ENCODE measurements at places on chromosomes 13 and 19. TPM values are rescaled to one million over a fixed set of nuclear protein-coding genes. Genes with fewer than 3 reads are reported as not detected.
A peak's percentile ranks its signal among the peaks of the same experiment; 100 is the strongest.

- no peak for DNase-seq
These were observed 26.5 kb downstream of the NUMBL start for GRCh38 chr19:40663695-40664692.

DNA sequence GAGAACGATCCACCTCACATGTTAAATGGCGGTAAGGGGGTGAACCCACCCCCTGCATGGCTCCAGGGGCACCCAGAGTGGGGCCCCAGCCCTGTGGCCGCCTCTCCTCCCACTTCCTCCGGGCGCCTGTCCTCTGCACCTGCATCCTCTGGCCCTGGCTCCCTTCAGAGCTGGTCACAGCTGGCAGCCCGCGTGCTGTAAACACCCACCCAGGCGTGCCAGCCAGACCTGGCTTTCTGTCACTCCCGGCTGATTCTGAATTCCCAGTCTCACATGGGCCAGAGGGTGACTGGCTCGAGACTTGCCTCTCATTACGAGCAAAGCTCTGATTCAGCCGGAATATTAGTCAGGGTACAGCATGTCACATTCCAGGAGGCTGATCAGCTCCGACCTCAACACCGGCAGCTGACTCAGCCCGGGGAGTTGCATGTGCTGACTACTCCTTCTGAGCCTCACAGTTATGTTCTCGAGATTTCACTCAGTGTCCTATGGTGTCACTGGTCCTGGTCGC is 75.1 kb downstream of the GNG7 start:
- peak; percentile 88 for DNase-seq

DNA sequence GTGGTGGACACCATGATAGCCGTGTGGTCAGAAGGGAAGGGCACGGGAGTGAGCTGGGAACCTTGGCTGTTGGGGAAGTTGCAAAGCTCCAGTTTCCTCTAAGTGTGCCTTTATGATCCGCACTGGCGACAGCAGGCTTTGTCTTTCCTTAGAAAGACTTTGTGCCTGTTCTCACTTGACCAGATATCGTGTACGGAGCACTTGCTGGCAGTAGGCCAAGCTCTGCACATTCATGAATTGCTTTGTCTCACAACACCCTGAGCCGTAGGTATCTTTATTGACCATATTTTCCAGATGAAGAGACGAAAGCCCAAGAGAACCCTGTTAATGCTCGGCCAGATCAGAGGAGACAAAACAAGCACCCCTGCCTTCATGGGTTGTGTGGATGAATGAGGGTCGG is 15.1 kb downstream of the CUL4A start:
- no peak for DNase-seq

Gene DAND5
- not detected for total RNA-seq

DNA sequence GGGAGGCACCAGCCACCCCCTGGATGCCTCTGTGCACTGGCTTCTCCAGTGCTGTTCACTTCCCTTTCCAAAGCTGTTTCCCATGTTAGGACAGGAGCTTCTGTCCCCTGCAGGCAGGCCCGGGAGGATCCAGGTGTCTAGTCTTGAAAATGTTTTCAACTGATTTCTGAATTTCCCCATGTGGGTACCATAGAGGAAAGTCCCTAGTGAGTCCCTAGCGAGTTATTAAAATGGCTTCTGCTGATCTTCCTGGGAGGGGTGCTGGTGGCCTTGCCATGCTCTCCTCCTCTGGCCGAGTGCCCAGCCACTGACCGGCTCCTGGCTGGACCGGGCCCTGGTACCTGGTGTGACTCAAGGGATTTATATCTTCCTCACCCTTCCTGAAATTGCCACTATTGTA is 5.2 kb upstream of the ANKRD10 start:
- DNase-seq: no peak

Gene CERS1
- total RNA-seq: 23.4 TPM

GRCh38 chr13:33994198-33994597 is 176.2 kb downstream of the RFC3 start:
- no peak for DNase-seq

DNA sequence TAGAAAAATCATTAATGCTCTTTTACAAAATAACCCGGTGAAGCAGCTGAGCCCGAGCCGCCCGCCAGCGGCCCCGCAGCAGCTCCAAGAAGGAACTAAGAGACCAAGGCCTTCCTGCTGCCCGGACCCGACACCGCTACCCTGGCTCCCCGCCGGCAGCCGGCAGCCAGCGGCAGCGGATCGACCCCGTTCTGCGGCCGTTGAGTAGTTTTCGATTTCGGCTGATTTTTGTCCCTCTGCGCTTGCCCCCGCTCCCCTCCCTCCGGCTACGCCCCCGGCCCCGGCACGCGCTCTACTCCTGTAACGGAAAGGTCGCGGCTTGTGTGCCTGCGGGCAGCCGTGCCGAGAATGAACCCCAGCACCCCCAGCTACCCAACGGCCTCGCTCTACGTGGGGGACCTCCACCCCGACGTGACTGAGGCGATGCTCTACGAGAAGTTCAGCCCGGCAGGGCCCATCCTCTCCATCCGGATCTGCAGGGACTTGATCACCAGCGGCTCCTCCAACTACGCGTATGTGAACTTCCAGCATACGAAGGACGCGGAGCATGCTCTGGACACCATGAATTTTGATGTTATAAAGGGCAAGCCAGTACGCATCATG is at the start of gene PABPC3:
Gene PABPC3, plus strand, starts transcription at position 286 of the 603 bp plus-strand sequence. Its CDS starts 63 bp downstream, at position 349.
- DNase-seq: no peak

GRCh38 chr19:50750010-50750409 is 20.3 kb upstream of the GPR32 start:
- no peak for DNase-seq

DNA sequence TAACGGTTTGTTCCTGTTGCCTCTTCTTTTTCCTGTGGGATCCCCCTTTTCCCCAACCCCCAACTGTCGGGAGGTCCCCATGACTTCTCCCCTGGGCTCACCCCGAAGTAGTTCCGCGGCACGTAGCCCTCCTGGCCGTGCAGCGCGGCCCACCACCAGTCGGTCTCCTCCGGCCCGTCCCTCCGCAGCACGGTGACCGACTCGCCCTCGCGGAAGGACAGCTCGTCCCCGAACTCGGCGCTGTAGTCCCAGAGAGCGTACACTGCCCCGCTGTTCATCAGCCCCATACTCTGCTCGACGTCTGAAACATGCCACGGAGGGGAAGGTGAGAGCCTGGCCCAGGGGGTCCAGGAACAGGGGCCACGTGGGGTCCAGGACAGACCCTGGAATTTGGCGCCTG is 12.1 kb upstream of the ERCC2 start:
- no peak for DNase-seq

DNA sequence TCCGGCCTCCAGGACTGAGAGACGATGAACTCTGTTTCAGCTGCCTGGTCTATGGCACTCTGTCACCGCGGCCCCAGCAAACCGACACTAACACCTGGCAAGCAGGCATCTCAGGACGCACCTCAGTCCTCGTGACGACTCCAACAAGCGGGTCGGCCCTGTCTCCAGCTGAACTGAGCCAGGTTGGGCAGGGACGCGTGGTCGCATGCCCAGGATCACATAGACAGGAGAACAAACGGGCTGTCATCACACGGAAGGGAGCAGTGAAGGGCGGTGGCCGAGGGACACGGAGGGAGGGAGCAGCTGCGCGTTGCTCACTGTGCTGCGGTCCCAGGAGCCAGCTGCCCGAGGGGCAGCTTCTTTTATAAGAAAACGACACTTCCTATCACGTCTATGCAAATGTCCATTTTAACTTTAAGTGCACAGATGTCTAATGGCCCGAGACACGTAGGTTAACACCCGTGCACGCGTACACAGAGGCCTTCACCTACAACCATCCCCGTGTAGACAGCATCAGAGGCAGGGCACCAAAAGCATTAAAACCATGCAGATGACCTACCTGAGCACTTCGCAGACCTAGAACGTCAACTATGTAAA is 8.9 kb downstream of the SGTA start:
- DNase-seq: no peak

DNA sequence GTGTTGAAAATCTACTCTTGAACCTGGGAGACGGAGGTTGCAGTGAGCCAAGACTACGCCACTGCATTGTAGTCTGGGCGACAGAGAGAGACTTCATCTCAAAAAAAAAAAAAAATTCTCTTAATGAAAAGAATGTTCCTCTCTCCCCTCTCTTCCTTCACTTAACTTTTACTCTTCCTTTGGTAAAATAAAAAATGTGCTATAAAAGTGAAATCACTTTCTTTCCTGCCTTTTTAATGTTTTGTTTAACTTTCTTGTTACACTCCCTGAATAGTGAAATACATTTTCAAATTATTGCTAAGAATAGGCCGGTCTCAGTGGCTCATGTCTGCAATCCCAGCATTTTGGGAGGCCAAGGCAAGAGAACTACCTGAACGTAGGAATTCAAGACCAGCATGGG is 86.5 kb downstream of the DACH1 start:
- DNase-seq: no peak

DNA sequence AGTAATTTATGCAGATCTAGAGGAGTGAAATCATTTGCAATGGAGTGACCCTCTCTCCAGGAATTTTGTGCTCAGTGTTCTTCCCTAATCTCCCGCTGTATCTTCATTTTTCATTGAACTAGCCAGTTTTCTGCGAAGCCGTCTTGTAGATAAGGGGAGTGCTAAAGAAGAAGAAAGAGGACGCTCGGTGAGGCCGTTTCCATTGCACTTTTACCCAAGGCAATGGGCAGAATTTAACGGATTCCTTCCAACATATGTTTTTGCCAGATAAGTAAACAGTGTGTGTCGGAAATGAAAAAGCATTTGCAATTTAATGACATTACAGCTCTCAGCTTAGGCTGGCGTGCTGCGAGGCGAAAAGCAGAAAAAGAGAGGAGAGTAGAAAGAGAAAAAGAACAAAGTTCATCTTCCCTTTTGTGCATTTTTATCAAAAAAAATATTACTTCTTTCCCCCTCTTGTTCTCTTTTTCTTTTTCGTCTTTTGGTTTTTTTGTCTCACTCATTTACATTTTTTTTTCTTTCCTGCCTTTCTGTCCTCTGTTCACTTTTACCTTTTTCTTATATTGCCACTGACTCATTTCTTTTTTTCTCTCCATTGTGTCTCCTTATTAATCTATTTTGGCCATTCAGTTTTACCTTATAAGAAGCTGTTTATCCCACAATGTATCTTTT is 49.9 kb downstream of the SOX21 start:
- DNase-seq: no peak

Gene ZNF729
- not detected for total RNA-seq

Gene C19orf18
- not detected for total RNA-seq

DNA sequence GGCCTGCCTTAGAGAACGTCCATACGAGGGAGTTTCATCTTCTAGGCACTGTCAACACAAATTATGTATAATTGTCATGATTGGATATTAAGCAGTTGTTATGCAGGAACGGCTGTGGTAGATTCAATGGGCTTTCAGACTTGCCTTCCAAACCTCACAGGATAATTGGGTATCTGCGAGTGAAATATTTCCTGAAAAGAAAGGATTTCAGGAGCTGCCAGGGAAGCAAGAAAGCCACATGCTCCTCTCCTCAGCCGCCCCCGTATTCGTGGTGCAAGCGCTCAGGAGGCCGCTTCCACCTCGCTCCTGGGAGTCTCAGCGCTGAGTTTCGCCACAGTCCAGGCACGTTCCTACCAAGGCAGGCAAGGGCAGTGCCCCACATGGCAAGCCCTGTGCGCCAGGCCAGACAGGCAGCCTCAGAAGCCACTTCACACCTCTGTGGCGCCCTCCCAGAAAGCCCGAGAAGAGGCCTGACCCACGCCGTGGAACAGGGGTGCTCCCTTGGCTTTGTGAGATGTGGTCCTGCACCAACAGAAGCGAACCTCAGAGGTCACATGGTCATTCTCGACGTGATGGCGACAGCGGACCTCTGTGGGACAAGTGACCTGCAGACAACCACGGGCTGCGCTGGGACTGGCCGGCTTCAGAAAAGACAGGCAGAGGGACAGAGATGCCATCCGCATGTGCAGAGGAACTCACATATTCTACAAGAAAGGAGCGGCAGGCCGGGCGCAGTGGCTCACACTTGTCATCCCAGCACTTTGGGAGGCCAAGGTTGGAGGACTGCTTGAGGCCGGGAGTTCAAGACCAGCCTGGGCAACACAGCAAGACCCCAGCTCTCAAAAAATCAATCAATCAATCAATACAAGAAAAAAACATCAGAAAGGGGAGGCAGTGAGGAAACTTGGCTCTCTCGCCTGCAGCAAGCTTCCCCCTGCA is 41.4 kb downstream of the CEBPG start:
- DNase-seq: peak; percentile 45

Gene ALKBH6
- total RNA-seq: 5.3 TPM

DNA sequence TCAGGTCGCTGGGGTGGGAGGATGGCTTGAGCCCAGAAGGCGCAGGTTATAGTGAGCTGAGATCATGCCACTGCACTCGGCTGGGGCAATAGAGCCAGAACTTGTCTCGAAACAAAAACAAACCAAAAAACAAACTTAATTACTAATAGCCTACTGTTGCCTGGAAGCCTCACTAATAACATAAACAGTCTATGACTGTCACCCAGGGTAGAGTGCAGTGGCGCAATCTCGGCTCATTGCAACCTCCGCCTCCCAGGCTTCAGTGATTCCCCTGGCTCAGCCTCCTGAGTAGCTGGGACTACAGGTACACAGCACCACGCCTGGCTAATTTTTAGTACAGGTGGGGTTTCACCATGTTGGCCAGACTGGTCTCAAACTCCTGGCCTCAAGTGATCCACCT is 18.0 kb downstream of the CATSPERD start:
- no peak for DNase-seq

Gene SHKBP1
- total RNA-seq: 4.1 TPM

DNA sequence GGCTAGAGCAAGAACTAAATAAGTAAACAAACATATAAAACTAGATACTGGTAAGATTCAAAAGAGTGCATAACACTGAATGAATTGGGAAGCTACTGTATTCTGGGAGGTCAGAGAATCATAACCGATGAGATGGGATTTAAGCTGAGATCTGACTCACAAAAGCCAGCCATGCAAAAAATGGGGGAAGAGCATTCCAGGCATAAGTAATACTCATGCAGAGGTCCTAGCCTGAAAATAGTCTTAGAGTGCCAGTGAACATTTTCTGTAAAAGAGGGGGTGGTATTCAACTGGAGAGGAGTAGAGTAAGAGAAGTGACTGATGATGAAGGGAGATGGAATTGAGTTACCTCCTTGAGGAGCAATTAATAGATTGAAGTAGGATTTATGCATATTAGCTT is 872.0 kb upstream of the GPC6 start:
- no peak for DNase-seq

DNA sequence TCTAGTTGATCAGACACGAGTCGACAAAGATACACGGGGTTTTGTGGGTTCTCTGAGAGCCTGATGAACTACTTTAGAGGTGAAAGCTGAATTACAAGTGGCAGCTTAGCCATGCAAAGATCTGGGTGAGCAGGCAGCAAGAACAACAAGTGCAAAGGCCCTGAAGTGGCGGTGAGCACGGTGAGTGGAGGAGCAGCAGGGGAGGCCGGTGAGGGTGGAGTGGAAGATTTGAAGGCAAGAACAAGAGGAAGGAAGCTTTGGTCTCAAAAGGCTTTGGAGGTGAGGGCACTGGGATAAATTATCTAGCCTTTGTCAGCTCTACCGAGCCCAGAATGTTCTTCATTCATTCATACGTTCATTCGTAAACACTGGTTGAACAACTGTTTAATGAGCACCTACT is 1.4 kb downstream of the ZNF865 start:
- no peak for DNase-seq

DNA sequence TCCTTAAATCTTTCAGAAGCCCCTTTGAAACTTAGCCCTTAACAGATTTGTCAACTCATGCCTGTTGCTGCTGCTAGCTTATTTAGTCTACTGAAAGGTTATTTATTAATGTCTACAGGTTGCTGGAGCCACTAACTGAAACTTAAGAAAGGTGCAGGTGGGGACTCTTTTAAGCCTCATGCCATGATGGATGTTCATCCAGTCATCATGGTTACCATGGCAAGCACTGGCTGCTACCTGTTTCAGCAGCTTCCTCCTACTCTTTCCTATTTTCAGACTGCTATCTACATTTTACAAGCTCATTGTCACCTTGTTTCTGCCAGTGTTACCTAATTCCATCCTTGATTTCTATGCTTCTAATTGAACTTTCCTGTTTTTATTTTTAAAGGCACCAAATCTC is 27.1 kb downstream of the DGKH start:
- no peak for DNase-seq

Measured in occipital lobe (tissue), 3 donors.